Caudate nucleus (tissue), 63 donors: ENCODE measurements at places on chromosomes 7 and 10.
A peak's percentile ranks its signal among the peaks of the same experiment; 100 is the strongest.

GRCh38 chr10:19958787-19959186 lies 142.6 kb downstream of the PLXDC2 start:
- no peak for DNase-seq

GRCh38 chr7:150323682-150324372 lies 482 bp upstream of the ACTR3C start:
- DNase-seq = no peak

DNA sequence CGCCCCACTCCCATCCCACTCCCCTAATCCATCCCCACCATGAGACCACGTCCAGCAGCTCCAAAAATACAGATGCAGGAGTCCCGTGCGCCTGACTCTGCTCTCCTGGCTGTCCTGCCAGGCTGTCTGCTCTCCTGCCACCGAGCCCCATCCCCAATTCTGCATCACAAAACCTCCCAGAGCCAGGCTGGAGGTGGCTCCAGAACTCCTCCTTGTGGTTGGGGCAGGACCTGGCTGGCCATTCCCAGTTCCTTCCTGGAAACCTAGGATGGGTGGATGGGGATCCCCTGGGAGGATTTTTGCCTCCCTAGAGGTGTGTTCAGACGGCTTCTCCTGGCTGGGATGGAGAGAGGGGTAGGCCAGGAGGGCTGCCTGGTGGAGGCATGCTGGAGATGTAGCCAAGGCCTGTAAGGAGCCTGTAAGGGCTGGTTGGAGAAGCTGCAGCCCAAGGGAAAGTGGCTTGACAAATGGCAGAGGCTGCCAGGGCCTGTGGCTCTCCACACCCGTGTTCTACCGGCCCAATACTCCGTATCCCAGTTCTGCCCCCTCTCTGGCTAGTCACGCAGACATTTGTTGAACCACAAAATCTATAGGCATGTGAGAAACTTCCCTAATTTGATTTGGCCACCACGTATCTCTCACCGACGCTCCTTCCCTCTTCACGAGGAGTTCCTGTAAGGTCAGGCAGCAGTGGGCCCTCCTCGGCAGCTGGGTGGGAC lies 99.3 kb downstream of the ARHGAP22 start:
- no peak for DNase-seq

DNA sequence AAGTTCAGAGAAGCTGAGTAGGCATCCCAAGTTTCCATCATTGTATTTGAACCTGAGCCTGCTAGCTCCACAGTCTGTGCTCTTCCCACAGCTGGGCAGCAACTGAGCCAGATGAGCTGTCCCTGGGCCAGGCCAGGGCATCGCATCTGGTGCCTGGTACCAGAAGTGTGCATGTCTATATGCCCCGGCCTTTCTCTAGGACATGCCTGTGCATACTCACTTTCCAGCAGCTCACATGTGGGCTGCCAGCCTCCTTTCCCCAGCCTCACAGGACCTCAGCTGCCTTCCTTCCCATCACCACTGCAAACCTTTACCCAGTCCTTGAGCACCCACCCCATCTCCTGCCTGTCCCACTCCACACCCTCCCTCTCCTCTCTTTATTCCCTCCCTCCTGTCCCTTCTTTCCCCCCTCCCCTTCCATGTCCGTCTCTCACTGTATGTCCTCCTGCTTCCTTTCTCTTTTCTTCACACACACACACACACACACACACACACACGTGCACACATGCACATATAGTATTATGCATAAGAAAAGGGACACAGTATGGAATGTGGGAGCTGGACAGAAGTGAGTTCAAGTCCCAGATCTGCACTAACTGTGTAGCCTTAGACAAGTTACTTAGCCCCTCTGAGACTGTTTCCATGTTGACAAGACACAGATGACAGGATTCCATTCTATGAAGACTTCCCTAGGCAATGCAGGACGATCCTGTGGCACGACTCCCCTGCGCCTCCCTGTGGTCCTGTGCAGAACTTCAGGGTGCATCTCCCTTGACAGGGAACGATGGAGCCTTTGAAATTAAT lies 10.9 kb downstream of the CDHR1 start:
- peak; percentile 41 for DNase-seq

DNA sequence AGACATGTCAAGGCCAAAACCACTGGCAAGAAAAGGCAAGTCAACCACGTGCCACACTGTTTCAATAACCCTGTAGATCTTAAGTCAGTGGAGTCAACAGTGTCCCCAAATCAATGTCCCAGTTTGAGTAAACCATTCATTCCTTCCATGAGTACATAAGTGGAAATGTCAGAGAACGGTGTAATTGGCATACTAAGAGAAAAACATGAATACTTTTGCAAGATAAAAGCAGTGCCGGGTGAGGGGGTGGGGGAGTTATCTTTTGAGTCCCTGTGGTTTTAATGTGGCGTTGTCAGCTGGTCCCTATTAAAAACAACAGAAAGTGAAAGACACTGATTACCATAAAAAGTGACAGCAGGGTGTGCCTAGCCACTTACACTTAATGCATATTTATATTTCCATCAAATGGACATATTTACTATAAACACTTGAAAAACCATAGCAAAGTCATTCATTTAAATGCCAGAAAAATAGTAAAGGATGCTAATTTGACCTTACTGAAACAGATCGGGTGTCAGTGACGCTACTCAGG lies 37.8 kb downstream of the RSU1 start:
- DNase-seq = no peak
